ENCODE measurements at places on chromosomes 16 and 17.

GRCh38 chr16:88192601-88193000 is 190.2 kb upstream of the ZNF469 start:
- no peak for DNase-seq

GRCh38 chr17:77610972-77611521 is 347.5 kb upstream of the TNRC6C start:
- DNase-seq: no peak

DNA sequence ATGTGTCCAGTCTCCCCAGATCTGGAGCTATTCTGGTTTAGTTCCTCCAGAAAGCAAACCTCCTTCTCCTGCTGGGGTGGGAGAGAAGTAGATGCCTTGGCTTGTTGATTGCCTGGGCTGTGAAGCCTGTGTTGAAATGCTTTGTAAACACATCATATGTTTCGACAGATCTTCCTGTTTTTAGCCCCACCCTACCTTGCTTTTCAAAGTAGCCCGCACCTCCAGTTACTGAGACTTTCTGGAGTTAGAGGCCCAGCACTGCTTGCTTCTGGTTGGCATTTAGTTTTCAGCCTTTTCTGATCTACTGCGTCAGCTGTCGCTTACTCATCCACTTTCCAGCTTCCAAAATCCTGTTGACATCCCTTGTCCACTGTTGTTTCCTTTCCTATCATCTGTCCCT is 17.9 kb upstream of the NDEL1 start:
- no peak for DNase-seq

- no peak for DNase-seq
Observed at GRCh38 chr16:46839986-46840443, 9.0 kb upstream of the C16orf87 start.

DNA sequence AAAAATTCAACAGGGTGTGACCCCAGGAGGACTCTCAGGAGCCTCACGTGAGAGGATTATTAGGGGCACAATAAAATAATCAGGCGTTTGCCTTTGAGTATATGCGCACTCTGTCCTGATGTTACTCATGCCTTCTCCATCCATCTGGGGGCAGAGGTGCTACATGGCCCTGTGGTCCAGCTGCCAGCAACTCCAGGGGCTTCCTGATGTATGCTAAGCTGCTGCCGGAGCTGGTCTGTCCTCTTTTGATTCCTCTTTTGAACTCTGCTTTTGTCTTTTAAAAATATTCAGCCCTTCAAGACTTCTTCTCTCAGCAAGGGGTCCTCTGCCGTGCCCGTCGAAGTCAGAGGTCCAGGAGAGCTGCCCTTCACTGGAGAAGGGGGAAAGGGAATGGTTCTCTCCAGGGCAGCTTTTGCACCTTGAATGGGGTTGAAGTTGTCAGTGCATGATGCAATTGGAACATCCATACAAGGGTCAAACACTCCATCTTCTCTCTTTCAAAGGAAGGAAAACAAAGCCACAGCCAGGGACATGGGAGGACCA is 431.4 kb downstream of the SHISA9 start:
- DNase-seq: no peak
